ENCODE measurements at places on chromosomes 16 and 17.

- no peak for DNase-seq
Measured at GRCh38 chr16:68097088-68097487, 11.9 kb downstream of the NFATC3 start.

- DNase-seq = peak; percentile 68
Measured at GRCh38 chr17:81917565-81918332, at the start of gene SIRT7. SIRT7 (minus strand) TSS chr17:81918176; CDS start chr17:81918131, 45 bp downstream.

DNA sequence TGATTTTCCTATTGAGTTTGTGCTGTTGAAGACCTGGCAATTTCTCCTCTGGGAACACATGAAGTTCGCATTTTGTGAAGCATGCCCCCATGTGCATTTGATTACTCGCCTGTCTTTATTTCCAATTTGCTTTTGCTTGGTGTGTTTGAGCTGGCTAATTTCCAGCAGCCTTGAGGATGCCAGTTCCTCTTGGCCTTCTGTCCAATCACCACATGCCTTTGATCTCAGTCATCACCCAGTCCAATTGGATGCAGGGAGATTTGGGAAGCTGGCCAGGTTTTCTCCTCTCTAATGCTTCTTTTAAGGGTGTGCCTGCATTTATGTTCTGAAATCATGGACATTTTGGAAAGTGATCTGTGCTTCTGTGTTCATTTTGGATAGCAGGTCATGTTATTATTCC, 3.8 kb upstream of the TMEM100 start:
- DNase-seq = no peak

GRCh38 chr16:61792194-61792909, 243.9 kb downstream of the CDH8 start:
- DNase-seq = no peak

GRCh38 chr16:14042706-14043105, 28.4 kb upstream of the MRTFB start:
- DNase-seq = no peak

DNA sequence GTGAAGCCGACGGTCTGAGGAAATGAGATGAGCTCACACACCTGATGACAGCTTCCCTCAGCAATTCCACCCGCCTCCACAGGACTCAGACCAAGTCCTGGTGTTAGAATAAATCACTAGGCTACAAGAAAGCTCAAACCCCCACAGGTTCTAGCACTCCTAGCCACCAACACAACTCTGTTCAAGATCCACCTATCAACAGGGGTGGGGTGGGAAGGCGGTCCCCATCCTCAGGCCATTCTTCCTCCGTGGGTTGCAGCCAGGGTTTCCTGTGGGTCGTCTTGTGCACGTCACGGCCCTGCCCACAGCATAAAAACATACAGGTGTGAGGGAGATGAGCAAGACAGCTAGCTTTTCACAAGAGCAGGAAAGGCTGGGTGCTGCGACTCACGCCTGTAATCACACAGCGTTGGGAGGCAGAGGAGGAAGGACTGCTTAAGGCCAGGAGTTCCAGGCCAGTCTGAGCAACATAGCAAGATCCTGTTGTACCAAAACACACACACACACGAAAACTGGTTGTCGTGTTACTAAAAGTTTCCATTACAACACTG, 81.1 kb downstream of the ANKRD11 start:
- no peak for DNase-seq

- no peak for DNase-seq
Measured at GRCh38 chr17:69428252-69428980, 13.9 kb downstream of the MAP2K6 start.

GRCh38 chr16:54335230-54335629, 48.6 kb upstream of the IRX3 start:
- DNase-seq = no peak

GRCh38 chr16:75127713-75128415, 11.3 kb upstream of the LDHD start:
- DNase-seq = no peak
